ENCODE measurements at places on chromosomes 6 and 20.

DNA sequence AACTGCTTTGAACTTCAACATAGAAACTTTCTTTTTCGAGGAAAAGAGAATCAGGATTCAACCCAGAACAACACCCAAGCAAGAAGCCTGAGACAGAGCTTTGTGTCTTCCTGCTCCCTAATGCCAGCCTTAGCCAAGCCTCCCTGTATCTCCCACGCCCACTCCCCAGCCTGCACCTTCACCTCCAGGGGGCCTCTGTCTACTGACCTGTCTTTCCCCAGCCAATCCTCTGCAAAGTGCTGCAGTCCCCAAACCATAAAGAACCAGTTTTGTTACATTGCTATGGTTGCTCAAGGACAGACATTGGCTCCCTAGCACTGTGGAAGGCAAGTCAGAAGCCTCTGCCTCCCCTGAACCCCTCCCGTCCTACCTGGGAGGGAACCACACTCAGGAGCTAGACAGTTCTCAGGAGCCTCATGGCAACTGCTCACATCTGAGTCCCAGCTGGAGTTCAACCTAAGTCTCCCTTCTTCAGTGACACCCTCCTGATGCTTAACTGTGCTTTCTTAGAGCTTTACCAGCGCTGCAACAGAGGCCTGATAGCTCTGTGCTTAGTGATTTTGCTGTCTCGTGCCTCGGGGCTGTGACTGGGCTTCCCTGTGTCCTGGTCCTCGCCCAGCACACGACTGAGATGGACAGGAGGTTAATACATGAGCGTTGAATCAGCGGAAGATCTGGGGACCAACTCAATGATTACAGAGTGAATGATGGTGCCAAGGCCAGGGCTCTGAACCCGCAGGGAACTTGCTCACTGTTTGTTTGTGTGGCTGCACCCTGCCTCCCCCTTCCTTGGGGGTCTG lies 101.5 kb upstream of the DUSP22 start:
- DNase-seq, result no peak

- no peak for DNase-seq
Measured at GRCh38 chr20:51223183-51223720, 200.3 kb upstream of the KCNG1 start.

- DNase-seq, result no peak
Measured at GRCh38 chr6:5007531-5007930, 3.7 kb upstream of the RPP40 start.

DNA sequence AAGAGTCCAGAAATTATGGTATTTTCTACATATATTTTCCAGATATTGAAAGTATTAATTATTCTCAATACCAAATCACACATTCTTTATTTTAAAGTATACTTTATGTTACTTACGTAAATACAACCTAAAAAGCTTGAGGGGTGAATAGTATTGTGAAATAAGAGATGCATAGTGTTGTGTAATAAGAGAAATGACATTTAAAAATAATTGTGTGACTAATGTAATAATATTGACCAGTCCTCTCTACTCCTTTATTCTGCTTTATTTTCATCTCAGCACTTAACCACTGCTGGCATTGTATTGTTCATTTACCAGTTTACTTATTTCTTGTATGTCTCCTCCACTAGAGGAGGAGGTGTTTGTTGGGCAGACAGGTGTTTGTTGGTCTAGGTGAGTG lies 135.6 kb downstream of the EYA4 start:
- DNase-seq, result no peak

Measured in Jurkat, Clone E6-1 (cell line).